T-helper 1 cell treated with Interleukin-12 subunit alpha and Interleukin-12 subunit beta and Interleukin-4 antibody, amounts not matched to agents 30 ng/mL and 1 ng/mL, for 36 hours (primary cell): ENCODE measurements at places on chromosomes 12 and 14. TPM values are rescaled to one million over a fixed set of nuclear protein-coding genes. Genes with fewer than 3 reads are reported as not detected.

KIF5A gene
- total RNA-seq = 1.5 and 2.2 TPM in 2 replicates

TSHR gene
- total RNA-seq = 3.6 and 4.4 TPM in 2 replicates

ACOT6 gene
- total RNA-seq = not detected in 2 replicates

ATXN7L3B gene
- 23.7 and 23.8 TPM in 2 replicates for total RNA-seq

YLPM1 gene
- 81.1 and 84.6 TPM in 2 replicates for total RNA-seq

RNASE7 gene
- not detected in 2 replicates for total RNA-seq

OAS3 gene
- 286 and 292 TPM in 2 replicates for total RNA-seq

C12orf50 gene
- 0.12 TPM in 1 of 2 replicates, not detected in the other for total RNA-seq

DEPDC4 gene
- 0.74 and 1.9 TPM in 2 replicates for total RNA-seq

KRT74 gene
- not detected in 2 replicates for total RNA-seq

USP44 gene
- 3.2 and 4.3 TPM in 2 replicates for total RNA-seq

TAS2R7 gene
- not detected in 2 replicates for total RNA-seq

KRT80 gene
- total RNA-seq = not detected in 2 replicates

MIP gene
- total RNA-seq = not detected in 2 replicates

CCDC177 gene
- 0.05 TPM in 1 of 2 replicates, not detected in the other for total RNA-seq

HOXC13 gene
- total RNA-seq = not detected in 2 replicates

RERGL gene
- not detected in 2 replicates for total RNA-seq

ASCL1 gene
- not detected in 2 replicates for total RNA-seq

PRB2 gene
- not detected in 2 replicates for total RNA-seq

OR4E2 gene
- not detected in 2 replicates for total RNA-seq

CCDC196 gene
- not detected in 2 replicates for total RNA-seq

E2F7 gene
- total RNA-seq = 15.1 and 16.1 TPM in 2 replicates

CLEC1A gene
- total RNA-seq = not detected in 2 replicates

ATP5F1B gene
- total RNA-seq = 470 and 475 TPM in 2 replicates

APOF gene
- not detected in 2 replicates for total RNA-seq

GLIPR1L1 gene
- not detected in 2 replicates for total RNA-seq

SLC16A7 gene
- total RNA-seq = 19.8 and 24.7 TPM in 2 replicates

MLXIP gene
- 57.6 and 59.2 TPM in 2 replicates for total RNA-seq
